Caudate nucleus (tissue), 63 donors: ENCODE measurements at places on chromosomes 16 and 17.

- DNase-seq: peak; percentile 40
Measured at GRCh38 chr16:7716660-7717550, 384.3 kb downstream of the RBFOX1 start.

DNA sequence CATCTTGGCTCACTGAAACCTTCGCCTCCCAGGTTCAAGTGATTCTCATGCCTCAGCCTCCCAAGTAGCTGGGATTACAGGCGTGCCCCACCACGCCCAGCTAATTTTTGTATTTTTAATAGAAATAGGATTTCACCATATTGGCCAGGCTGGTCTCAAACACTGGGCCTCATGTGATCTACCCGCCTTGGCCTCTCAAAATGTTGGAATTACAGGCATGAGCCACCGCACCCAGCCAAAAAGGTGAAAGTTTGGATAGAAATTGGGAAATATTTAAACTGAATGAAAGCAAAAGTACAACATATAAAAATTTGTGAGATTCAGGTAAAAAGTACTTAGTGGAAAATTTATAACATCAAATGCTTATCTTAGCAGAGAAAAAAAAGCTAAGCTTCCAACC, 52.9 kb upstream of the KIFC3 start:
- no peak for DNase-seq

DNA sequence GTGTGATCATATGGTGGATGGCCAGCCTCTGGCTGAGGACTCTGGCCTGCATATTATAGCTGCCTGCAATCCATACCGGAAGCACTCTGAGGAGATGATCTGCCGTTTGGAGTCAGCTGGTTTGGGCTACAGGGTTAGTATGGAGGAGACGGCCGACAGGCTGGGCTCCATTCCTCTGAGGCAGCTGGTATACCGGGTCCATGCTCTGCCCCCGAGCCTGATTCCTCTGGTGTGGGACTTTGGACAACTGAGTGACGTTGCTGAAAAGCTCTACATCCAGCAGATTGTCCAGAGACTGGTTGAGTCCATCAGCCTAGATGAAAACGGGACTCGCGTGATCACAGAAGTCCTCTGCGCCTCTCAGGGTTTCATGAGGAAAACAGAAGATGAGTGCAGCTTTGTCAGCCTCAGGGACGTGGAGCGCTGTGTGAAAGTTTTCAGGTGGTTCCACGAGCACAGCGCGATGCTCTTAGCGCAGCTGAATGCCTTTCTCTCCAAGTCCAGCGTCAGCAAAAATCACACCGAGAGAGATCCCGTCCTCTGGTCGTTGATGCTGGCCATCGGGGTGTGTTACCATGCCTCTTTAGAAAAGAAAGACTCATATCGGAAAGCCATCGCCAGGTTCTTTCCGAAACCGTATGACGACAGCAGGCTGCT, 69.0 kb upstream of the ENDOV start:
- DNase-seq: no peak

GRCh38 chr17:53950207-53950857, 127.6 kb downstream of the KIF2B start:
- no peak for DNase-seq

DNA sequence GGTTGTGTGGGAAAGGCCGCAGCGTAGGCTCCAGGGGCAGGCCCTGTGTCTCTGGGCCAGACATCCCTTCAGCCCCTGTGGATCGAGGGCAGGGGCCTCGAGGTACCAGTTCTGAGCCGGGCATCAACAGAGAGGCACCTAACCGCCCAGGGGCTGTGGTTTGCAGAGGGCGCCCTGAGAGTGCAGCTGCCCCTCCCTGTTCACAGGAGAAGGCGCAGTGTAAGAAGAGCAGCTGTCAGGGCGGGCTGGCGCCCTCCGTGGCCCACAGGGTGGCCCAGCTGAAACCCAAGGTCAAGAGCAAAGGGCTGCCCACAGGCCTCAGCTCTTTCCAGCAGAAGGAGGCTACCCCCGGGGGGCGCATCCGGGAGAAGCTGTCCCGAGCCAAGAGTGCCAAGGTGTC, 56.5 kb downstream of the ACTG1 start:
- no peak for DNase-seq

- peak; percentile 48 for DNase-seq
Measured at GRCh38 chr17:43418441-43419374, 19.9 kb downstream of the ARL4D start.

- no peak for DNase-seq
Measured at GRCh38 chr17:5378566-5379207, 40.8 kb downstream of the NUP88 start.

GRCh38 chr16:30000735-30001631, 4.9 kb downstream of the INO80E start:
- DNase-seq: no peak

GRCh38 chr17:38867968-38868816, 1.7 kb upstream of the LASP1 start:
- no peak for DNase-seq

DNA sequence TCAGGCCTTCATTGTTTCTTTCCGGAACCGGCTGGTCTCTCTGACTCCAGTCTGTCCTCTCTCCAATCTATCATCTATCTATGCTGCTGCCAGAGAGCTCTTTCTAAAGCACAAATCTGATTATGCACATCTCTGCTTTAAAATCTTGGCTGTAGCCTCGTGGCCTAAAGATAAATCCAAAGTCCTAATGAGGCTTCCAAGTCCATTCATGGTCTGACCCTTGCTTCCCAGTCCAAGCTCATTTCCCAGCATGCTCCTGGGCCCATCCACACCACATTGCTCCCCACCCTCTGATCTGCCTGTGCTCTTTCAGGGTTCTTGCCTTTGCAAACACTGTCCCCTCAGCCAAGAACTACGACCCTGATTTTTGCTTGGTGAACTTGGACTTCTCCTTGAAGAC, 21.5 kb upstream of the PHB1 start:
- DNase-seq: no peak

GRCh38 chr16:57632568-57632967, 4.1 kb downstream of the ADGRG1 start:
- peak; percentile 40 for DNase-seq

DNA sequence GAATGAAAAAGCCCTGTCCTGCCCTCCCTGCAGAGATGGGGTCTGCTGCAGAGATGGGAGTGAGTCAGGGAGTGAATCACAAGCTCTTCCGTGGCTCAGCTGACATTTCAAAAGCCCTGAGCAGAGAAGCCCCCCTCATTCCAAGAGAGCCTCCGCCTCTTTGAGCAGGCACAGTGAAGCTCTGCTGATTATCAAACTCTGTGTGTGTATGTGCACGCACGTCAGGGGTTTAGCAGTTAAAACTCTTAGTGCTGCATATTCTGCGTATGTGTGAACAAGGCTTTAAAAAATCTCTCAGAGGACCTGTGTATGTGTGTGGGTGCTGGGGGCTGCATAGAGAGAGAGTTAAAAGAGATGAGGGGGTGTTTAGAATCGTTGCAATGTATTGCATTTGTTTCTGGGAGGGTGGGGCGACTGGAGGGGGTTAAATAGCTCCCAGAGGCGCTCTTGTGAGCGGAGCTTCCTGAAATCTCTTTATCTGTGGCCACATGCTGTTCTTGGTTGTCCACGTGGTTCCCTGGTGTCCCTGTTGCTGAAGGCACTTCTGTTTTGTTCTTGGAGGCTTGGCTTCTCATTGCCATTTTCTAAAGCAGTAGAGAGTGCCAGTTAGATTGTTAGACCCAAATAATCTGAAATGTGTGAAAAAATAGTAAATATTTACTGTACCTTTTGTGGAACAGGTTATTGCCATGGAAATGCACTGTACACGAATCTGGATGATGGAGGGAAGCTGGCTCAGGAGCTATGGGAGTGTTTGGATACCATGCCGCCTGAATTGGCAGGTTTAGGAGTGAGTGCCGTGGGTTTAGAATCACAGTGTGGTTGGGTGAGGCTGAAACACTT, 116.6 kb downstream of the PRKCB start:
- peak; percentile 41 for DNase-seq

DNA sequence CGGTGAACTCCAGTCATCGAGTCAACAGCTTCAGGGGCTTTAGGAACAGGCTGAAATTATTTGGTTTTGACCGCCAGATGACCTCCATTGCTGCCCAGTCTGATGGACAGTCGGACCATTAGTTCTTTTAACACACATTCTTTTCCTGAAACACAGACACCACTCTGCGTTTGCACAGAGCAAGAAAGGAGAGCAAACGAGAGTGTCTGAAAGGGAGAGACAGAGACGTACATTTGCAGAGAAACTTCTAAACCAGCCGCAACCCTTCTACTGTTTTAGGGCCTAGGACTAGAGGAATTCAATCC, 156.1 kb downstream of the SNX11 start:
- DNase-seq: no peak

GRCh38 chr16:17354141-17354601, 116.6 kb downstream of the XYLT1 start:
- DNase-seq: no peak

DNA sequence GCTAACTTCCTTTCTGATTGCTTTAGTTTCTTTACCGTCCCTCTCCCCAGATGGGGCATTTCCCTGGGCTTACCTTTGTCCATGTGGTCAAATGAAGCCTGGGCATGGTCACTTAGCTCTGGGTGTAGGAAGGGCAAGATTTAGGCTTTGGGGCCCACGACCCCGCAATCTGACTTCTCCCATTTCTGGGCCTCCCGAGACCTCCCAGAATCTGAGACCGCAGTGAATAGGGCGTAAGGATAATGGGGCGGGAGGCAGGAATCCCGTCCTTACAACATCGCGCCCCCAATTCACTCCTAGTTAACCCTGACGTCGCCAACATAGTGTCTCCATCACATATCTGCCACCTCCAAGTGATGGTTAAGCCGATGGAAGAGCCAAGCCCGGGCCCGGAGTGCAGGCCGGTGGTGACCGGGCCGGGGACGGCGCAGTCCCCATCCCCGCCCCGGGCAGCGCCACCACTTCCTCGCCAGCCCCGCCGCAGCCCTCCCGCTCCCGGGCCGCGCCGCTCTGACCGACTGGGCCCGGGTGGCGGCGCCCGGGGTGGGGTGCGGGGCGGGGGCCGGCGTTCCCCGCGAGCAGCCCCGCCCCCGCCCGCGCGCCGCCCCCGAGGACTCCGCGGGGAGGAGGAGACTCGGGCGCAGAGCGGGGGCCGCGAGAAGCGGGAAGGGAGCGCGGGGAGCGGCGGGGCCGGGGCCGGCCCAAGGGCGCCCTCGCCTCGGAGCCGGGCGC, at the start of gene RHBDL3:
Gene RHBDL3, plus strand, starts transcription at position 641 of the 732 bp plus-strand sequence. CDS start 358 bp downstream, outside the sequence.
- no peak for DNase-seq

DNA sequence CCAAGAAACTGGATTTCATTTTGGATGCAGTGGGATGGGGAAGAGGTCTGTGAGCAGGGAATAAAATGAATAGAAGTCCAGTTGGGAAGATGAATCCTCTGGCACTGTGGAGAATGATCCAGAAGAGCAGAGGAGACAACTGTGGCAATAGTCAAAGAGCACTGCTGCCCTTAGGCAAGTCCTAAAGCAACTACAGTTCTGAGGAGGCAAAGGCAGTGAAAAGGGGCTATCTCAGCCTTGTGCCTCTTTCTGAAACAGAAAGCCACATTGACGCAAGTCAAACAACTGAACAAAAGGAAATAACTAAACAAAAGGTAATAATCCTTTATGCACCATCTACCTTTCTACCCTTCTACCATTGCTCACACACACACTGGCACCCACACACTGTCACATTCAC, 238.0 kb upstream of the AXIN2 start:
- no peak for DNase-seq

GRCh38 chr16:67736858-67737257, 17.7 kb upstream of the GFOD2 start:
- DNase-seq: no peak

DNA sequence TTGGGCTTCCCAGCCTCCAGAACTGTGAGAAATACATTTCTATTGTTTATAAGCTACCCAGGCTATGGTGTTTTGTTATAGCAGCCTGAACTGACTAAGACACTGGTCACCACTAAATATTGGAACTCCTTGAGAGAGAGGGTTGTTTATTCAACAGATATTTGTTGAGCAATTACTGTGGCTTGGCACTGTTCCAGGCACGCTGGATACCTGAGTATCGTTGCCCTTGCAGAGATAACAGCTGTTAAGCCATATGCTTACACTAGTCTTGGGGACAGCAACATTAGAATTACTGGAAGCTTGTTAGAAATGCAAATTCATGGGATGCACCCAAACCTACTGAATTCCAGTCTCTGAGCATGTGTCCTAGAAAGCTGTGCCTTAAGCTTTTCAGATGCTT, 230.7 kb downstream of the HS3ST4 start:
- DNase-seq: no peak

DNA sequence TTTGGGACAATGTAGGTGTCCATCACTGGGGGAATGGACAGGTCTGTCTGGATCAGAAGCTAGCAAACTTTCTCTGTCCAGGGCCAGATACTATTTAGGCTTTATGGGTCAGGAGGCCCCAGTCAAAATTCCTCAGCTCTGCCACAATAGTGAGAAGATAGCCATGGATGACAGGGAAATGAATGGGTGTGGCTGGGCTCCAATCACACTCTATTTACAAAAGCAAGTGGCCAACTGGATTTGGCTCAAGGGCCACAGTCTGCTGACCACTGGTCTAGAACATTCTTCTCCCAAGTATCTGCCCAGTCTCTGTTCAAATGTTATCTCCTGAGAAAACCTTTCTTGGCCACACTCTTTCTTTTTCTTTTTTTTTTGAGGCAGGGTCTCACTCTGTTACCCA, 339.9 kb downstream of the SOX9 start:
- DNase-seq: no peak

GRCh38 chr17:50133028-50133768, 3.2 kb upstream of the SAMD14 start:
- no peak for DNase-seq

GRCh38 chr16:5761592-5761991, 664.0 kb upstream of the EEF2KMT start:
- no peak for DNase-seq

- DNase-seq: no peak
Measured at GRCh38 chr16:74623839-74624235, 16.9 kb upstream of the GLG1 start.

- no peak for DNase-seq
Measured at GRCh38 chr16:55364811-55365210, 40.8 kb downstream of the IRX6 start.

GRCh38 chr17:34639706-34640425, 60.5 kb downstream of the TMEM132E start:
- DNase-seq: no peak

DNA sequence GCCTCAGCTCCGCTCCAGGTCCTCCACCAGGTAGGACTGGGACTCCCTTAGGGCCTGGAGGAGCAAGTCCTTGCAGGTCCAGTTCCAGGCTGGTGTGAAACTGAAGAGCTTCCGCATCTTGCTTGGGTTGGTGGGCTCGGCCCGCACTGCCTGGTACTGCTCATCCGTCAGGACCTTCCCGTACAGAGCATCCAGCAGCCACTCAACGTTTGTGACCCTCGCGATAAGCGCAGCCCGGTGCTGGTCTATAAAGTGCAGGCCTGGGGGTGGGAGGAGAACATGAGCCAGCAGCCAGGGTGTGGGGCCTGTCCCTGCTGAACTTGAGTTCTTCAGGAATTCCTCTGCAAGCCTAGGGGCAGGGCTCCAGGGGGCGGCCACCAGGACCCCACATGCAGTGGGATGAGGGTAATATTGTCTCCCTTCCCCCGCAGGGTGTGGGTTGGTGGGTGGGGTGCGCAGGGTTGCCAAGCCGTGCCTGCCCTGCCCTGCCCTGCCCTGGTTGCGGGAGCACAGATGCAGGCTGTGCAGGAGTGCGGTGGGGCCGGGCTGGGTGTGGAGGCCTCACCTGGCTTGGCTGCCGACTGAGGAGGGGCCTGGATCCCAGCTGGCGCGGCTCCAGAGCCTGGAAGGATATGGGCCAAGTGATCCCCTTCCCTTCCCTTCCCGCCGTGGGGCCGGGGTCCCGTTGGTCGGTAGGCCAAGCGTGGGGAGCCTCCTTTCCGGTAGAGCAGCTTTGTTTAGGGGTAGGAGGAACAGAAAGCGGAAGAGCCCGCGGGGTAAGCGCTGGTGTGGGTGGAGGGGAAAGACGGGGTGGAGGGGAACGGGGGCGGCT, 762 bp downstream of the PYCARD start:
- no peak for DNase-seq

- no peak for DNase-seq
Measured at GRCh38 chr17:37726891-37727675, 17.8 kb downstream of the HNF1B start.
